ENCODE measurements at places on chromosomes 11 and 22.

GRCh38 chr11:84566671-84567070 is 1060.5 kb downstream of the DLG2 start:
- no peak for DNase-seq

DNA sequence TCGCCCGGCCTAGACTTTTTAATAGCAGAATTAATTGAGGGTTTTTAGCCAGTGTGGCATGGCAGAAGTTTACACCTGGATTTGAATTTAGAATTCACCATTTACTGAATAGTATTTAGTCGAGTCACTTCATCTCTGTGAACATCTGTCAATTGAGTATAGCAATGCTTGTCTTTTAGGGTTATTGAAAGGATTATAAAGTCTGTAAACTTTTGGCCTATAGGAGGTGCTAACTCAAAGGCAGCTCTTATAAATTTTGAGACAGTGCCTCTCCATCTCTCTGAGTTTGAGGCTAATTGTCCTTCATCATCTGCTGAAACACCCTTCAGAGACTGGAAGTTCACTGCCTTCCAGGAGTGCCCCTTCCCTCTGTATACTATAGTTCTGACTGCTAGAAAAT is 205.0 kb downstream of the NELL1 start:
- DNase-seq = no peak

GRCh38 chr11:28529540-28530410 is 421.6 kb downstream of the METTL15 start:
- no peak for DNase-seq

- DNase-seq = no peak
Measured at GRCh38 chr22:23238707-23239106, 58.4 kb downstream of the BCR start.

- DNase-seq = no peak
Measured at GRCh38 chr11:134670247-134670782, 258.3 kb upstream of the B3GAT1 start.

GRCh38 chr22:22520020-22520656 is at the start of gene ZNF280A:
TSS of gene ZNF280A (minus strand) at chr22:22520270. CDS start at chr22:22515630, 4,640 bp downstream.
- DNase-seq = no peak

DNA sequence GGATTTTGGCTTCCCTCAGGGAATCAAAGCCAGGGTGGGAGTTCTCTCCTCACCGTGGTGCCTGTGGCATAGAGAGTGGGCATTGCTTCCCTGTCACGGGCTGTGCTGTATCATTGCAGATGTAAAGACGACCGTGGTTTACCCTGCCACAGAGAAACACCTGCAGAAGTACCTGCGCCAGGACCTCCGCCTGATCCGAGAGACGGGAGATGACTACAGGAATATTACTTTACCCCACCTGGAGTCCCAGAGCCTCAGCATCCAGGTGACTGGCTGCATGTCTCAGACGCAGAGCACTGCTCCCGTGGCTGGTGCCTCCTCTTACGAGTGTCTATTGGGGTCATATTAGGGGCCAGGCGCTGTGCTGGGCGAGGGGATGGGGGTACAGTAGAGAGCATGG is 24.2 kb upstream of the ST3GAL4 start:
- no peak for DNase-seq

DNA sequence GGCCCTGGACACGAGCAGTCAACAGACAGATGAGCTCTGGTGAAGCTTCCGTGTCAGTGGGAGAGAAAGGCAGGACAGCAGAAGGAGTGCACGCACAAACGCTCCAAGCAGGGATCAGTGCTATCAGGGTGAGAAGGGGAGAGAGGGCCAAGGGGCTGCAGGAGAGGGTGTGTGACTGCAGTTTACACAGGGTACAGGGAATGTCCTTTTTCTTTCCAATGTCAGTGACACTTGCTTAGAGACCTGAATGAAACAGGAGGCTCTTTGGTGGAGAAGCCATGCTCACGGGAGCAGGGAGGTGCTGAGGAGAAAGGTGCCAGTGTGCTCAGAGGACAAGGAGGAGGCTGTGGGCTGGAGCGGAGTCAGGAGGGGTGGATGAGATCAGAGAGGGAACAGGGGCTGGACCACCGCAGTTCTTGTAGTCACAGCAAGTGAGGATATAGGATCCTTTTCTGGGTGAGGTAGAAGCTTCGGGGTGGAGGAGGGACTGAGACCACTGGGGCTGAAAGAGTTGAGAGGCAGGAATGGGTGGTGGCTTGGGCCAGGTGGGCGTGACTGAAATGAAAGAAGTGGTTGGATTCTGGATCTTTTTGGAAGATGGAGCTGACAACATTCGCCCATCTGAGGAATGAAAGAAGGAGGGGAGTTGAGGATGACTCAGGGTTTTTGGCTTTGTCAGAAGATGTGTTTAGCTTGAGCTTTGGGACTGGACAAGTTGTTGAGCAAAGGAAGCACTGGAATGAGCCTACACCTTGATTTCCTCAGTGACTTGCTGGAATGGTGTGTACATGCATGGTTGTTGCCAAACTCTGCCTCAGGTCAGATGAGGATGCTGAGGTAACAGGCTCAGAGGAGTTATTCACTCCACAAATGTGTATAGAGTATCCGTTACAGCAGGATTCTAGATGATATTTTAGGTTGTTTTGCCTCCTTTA is 87.9 kb downstream of the ADAMTS15 start:
- no peak for DNase-seq

GRCh38 chr11:21323617-21324016 is 654.2 kb downstream of the NELL1 start:
- DNase-seq = no peak

DNA sequence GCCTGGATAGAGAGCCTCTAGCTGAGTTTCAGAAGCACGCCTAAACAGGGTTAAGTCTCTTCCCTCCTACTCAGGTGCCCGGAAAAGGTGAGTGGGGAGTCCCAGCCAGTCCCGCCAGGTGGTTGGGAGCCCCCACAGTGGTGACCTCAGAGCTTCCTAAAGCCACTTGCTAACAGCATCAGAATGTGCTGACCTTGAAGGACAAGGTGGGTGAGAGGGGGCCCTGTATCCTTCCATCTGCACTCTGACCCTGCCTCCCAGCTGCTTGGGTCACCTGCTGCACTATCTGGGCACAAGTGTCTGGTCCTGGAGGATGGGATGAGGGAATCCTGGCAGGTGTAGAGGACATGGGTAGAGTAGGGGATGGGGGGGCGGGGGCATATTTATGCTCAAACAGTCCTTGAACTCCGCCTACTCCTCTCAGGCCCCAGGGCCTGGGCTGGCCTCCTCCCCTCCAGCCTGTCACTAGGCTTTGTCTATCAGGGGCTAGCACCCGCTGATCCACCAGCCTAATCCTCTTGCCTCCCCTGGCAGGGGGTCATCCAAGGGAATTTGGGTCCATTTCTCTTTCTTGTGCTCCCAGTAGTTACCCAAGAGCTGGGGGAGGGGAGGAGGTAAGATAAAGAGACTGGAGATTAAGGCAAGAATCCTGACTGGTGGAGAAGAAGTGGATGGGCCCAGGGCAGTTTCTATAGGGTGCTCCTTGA is 3.4 kb downstream of the USP2 start:
- no peak for DNase-seq

DNA sequence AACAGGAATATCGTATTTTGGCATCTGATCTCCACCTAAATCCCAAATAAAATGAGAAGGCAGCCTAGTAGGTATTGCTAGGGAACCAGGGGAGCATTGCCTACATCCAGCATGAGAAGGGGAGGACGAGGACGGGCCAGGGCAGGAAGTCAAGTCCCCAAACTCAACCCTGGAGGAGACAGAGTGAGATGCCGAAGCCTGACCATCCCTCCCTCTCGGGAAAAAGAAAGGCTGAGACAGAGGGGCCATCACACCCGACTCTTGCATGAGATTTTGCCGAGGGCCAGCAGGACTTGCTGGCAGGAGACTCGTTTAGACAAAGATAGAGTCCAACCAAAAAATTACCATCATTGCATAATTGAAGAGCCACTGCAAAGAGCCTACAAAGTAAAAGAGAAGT is 50.2 kb upstream of the SPATA19 start:
- no peak for DNase-seq
